ENCODE measurements at places on chromosomes 2 and 18.

DNA sequence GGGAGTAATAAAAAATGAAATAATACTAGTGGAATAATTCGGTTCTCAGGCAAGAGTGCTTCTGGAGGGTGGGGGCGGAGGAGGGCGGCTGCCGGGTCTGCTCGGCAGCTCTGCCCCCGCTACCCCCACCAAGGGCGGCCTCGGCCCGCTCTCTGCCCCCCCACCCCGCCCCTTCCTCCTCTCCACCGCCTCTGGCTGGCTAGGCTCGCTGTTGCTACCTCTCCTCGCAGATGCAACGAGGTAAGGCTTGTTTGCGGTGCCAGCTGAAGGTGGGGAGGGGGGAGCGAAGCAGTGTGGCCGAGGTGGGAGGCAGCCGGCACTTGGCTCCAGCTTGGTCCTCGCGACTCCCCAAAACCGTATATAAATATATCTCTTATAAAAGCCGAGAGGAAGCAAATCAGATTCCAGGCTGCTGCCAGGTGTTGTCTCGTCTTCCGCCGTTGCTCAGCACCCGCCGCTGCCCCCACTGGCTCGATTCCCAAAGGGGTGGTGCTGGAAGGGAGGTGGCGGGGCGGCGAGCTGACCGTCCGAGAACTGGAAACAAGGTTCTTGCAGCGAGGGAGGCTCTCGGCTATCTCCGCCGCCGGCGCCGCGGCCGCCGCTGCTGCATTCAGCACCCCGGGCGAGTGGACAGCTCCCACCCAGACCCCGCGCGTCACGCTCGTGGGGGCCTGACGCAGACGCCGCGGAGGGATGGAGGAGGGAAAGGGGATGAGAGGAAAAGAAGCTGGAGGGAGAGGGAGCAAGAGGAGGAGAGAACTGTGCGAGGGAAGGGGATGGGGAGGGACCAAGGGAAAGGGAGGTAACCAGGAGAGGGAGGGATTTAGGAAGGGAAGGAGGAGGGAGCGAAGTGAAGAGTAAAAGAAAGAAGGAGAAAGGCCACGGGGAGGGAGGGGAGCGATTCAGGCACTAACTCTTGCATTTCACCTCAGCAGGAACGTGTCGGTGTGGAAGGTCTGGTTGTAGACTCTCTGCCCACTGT is at the start of gene MARCHF4:
Gene MARCHF4, minus strand, starts transcription at position 763 of the 982 bp plus-strand sequence. CDS start 2,223 bp downstream, outside the sequence.
- peak; percentile 35 for DNase-seq

DNA sequence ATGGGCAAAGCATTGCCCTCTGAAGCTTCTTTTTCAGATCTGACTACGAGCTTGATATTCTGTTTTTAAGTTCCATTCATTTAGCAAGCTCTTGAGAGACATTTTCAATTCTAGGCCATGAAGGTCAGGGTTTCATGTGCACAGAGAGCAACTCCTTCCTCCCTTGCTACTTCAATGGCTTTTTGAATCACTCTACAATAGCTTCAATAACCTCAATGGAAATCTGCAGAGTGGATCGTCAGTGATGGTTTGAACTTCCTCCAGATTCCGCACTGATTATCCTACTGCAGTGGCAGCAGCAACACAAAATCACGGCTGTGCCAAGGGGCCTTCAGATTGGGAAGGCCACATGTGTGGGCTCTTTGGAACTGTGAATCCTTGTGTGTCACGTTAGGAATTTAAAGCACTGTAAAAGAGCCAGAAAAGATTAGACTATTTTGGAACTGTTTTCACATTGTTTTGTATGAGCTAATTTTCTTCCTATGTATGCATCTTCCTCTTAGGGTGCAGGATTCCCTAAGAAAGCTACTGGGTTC is 88.4 kb upstream of the MGAT4A start:
- DNase-seq: no peak

GRCh38 chr2:50039445-50039844 is 885.1 kb upstream of the FSHR start:
- no peak for DNase-seq

DNA sequence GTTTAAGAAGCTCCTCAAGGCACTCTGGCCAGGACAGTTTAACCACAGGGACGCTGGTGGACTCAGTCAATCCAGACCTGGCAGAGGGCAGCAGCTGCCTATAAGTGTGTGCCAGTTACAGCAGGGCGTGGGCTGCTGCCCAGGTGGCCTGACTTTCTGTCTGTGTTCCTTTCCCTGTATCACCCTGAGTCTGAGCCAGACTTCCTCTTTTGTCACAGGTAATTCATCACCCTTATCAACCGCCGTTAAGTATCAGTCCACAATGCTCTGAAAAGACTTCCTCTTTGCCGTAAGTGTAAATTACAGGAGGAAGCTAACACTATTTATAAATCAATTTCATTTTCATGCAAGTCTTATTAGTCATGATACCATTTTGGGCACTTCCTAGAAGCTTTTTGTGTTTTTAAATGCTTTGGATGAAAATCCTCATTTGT is 7.0 kb downstream of the LPIN1 start:
- DNase-seq: no peak

- DNase-seq: no peak
Observed at GRCh38 chr18:49464718-49465598, 4.5 kb upstream of the DYM start.

DNA sequence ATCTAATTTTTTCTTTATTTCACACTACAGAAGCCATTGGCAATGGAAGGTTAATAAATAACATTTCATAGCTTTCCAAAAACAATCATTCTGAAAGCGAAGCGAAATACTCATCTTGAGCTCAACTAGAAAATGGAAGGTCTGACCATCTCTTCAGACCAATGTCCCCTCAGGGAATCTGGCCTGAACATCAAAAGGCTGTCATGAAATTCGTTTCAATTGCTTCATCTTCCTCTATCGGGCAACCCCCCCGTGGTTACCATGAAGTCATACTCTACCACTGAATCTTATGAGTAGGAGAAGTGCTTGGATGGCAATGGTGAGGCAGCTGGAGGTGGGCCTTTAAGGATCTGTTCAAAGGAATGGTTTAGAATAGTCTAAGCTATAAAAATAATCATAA is 22.9 kb upstream of the CYTIP start:
- no peak for DNase-seq

DNA sequence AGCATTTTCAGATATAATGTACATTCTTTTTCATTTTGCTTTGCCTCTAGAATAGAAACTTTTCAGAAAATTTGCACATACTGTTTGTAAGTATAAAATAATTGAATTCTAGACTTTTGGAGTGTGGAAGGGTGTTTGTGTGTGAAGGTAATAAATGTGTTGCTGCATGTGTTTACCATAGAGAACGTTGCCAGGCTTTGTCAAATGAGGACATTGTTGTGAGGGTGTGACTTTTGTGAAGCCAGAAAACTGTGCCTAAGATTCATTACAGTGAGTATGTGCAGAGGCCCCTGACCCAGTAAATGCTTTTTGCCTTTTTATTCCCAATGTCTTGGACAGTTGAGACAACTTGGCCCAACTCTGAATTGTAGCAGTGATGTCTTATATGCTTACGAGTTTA is 30.4 kb upstream of the EPB41L5 start:
- no peak for DNase-seq

All from NCI-H2107 (cell line).